ENCODE measurements at places on chromosomes 2 and 18.
A peak's percentile ranks its signal among the peaks of the same experiment; 100 is the strongest.

DNA sequence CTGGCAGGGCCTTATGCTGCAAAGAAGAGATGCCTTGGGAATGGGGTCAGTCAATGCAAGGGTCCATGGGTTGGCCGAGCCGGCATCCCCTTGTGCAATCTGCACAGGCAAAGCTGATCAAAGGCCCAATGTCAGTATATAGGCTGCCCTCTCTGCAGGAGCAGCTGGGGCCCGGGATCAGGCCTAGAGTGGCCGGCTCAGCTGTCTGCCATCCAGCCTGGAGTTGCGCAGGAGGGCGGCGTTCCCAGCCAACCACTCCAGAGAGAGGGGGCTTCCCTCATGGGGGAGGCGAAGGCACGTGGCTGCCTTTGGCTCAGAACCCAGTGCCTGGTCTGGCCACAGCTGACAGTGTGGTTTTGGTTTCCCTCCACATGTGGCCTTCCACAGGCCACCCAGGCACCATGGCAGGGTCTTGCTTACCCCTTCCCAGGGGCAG lies 3.9 kb downstream of the INPP5D start:
- no peak for DNase-seq
- no peaks in the 10 kb centered on the region for H3K36me3 ChIP-seq
- H3K4me1 ChIP-seq, result peaks cover 4% of the 10 kb centered on the region
- H3K27me3 ChIP-seq, result no peaks in the 10 kb centered on the region
- H3K27ac ChIP-seq, result no peak overlapping the region
- no peak overlapping the region for H3K4me3 ChIP-seq

DNA sequence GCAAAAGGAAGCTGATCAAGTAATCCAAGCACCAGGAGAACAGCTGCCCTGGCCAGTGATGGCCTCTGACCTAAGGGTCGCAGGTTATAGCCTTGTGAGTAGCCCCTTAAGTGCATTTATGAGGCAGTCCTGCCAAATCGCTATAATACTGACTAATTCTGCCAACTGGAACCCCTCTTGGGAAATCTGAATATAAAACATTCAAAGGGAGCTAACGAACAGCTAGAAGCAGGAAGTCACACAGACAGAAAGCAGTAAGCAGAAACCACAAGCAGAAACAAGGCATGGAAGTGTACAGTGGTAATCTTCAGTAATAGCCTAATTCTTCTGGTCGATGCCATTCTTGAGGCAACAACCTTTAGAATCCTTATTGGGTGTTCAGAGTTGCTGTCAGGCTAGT lies 521.3 kb downstream of the METTL4 start:
- H3K36me3 ChIP-seq, result no peaks in the 10 kb centered on the region
- H3K27me3 ChIP-seq, result no peaks in the 10 kb centered on the region
- H3K27ac ChIP-seq, result no peak overlapping the region
- no peaks in the 10 kb centered on the region for H3K4me1 ChIP-seq

GRCh38 chr2:120802158-120802557 lies 66.5 kb downstream of the GLI2 start:
- no peak for DNase-seq
- peaks cover 6% of the 10 kb centered on the region for H3K4me1 ChIP-seq
- H3K27ac ChIP-seq, result no peak overlapping the region
- H3K27me3 ChIP-seq, result peaks cover 3% of the 10 kb centered on the region
- no peaks in the 10 kb centered on the region for H3K36me3 ChIP-seq

DNA sequence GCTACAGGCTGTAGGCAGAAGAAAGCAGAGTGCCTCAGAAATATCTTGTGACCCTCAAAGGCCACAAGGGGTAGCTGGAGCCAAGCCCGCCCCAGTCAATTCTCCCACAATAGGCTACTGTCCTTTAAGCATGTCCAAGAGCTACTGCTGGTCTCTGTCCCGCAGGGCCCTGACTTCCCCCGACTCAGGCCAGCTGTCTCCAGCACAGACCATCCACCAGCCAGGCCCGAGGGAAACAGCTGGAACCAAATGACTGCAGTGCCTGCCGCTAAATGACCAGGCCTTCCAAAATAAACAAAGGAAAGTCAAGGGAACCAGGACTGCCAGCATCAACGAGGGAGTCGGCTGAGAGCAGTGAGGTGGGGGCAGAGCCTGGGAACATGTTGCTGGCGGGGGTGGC lies 36.7 kb downstream of the MCFD2 start:
- H3K36me3 ChIP-seq, result no peaks in the 10 kb centered on the region
- H3K4me3 ChIP-seq, result no peak overlapping the region
- no peaks in the 10 kb centered on the region for H3K27me3 ChIP-seq
- H3K4me1 ChIP-seq, result peaks cover 15% of the 10 kb centered on the region
- H3K27ac ChIP-seq, result no peak overlapping the region

GRCh38 chr2:192127434-192127833 lies 67.3 kb downstream of the TMEFF2 start:
- no peaks in the 10 kb centered on the region for H3K36me3 ChIP-seq
- peaks cover 10% of the 10 kb centered on the region for H3K4me1 ChIP-seq
- H3K4me3 ChIP-seq, result no peak overlapping the region

- no peak overlapping the region for H3K4me3 ChIP-seq
- no peaks in the 10 kb centered on the region for H3K27me3 ChIP-seq
- DNase-seq, result no peak
- no peaks in the 10 kb centered on the region for H3K36me3 ChIP-seq
- no peaks in the 10 kb centered on the region for H3K4me1 ChIP-seq
These were observed 1622.7 kb upstream of the CELF4 start for GRCh38 chr18:39188278-39188677.

- H3K4me1 ChIP-seq, result no peaks in the 10 kb centered on the region
- no peak overlapping the region for H3K27ac ChIP-seq
- H3K36me3 ChIP-seq, result no peaks in the 10 kb centered on the region
- no peaks in the 10 kb centered on the region for H3K27me3 ChIP-seq
- no peak for DNase-seq
These were observed 94.9 kb downstream of the PXDN start for GRCh38 chr2:1649103-1650084.

DNA sequence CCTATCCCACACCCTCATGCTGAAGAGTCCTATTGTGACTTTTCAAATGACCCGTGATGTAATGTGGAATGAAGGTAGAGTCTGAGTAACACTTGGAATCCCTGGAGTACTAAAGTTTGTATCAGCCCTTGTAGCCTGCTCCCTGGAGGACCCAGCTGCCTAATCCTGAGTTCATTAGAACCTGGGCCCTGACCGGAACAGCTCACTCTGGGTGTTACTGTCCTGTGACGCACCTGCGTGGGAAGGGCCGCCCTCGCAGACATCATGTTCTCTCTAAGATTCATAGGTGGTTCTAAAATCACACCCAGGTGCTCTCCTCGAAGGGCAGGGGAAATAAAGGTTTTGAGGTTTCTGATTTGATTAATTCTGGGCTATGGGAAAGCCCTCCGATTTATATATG lies 62.3 kb downstream of the NCK2 start:
- H3K4me3 ChIP-seq, result no peak overlapping the region
- no peak for DNase-seq
- no peaks in the 10 kb centered on the region for H3K36me3 ChIP-seq

DNA sequence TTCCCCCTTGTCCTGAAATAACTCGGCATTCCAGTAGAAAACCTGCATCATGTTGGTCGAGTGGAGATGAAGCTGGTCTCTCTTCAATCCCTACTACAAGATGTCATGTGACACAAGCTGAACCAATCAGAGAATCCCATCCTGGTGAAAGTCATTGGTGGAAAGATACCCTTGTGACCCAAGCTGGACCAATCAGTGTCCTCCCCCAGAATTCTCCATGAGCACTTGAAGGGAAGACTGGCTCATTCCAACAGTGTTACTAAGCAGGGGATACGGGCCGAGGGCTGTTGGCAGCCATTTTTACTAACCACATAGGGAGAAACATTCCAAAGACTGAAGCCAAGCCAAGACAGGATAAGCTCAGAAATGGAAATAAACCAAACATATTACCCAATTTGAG lies 298.3 kb downstream of the ICOS start:
- H3K36me3 ChIP-seq, result no peaks in the 10 kb centered on the region
- H3K27ac ChIP-seq, result no peak overlapping the region
- no peak overlapping the region for H3K4me3 ChIP-seq
- H3K4me1 ChIP-seq, result no peaks in the 10 kb centered on the region
- H3K27me3 ChIP-seq, result no peaks in the 10 kb centered on the region
- DNase-seq, result no peak

DNA sequence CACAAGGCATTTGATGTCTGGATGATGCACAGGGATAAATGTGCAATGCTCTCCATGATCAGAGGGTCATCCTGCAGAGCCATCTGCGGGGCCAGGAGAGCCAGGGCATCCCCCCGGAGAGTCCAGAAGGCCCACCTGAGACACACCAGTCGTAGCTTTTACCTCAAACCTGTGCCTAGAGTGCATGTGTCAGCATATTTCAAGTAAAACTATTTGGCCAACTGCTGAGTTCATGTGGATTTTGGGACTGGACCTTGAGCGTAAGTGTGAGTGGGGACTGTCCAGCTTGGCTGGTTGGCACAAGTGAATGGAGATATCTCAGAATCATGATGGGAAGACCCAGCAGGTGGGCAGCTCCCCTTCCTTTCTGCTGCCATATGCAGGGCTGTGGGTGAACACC lies 147.8 kb upstream of the TPO start:
- no peaks in the 10 kb centered on the region for H3K4me1 ChIP-seq
- H3K4me3 ChIP-seq, result no peak overlapping the region

- H3K36me3 ChIP-seq, result no peaks in the 10 kb centered on the region
- no peak for DNase-seq
- H3K4me1 ChIP-seq, result no peaks in the 10 kb centered on the region
- H3K27me3 ChIP-seq, result no peaks in the 10 kb centered on the region
These were observed 52.8 kb upstream of the IL1RL1 start for GRCh38 chr2:102258386-102259074.

- H3K36me3 ChIP-seq, result no peaks in the 10 kb centered on the region
- no peak overlapping the region for H3K27ac ChIP-seq
- no peaks in the 10 kb centered on the region for H3K4me1 ChIP-seq
- H3K4me3 ChIP-seq, result no peak overlapping the region
- H3K27me3 ChIP-seq, result no peaks in the 10 kb centered on the region
These were observed 739.4 kb upstream of the CHAC2 start for GRCh38 chr2:53028225-53028624.

- H3K27me3 ChIP-seq, result no peaks in the 10 kb centered on the region
- H3K4me1 ChIP-seq, result no peaks in the 10 kb centered on the region
- no peaks in the 10 kb centered on the region for H3K36me3 ChIP-seq
- DNase-seq, result no peak
These were observed 132.1 kb upstream of the STON1 start for GRCh38 chr2:48397846-48398245.

DNA sequence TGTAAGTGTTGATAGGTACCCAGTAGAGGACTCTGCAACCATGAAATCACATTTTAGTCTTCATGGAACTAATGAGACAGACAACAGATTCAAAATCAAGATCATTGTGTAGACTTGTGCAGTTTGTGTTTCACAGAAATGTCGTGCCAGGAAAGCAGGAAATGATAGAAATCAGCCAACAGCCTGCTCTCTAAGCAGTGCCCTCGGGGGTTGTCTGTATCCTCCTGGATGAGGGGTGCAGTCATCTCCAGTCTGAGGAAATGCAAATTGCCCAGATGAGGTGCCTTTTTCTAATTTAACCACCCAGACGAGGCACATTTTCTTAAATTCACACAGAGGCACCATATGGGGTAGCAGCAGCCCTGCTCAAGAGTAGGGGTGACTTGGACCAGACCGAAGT lies 663.1 kb downstream of the XIRP2 start:
- no peaks in the 10 kb centered on the region for H3K27me3 ChIP-seq
- no peak overlapping the region for H3K4me3 ChIP-seq
- no peaks in the 10 kb centered on the region for H3K4me1 ChIP-seq
- no peaks in the 10 kb centered on the region for H3K36me3 ChIP-seq
- H3K27ac ChIP-seq, result no peak overlapping the region
- no peak for DNase-seq

DNA sequence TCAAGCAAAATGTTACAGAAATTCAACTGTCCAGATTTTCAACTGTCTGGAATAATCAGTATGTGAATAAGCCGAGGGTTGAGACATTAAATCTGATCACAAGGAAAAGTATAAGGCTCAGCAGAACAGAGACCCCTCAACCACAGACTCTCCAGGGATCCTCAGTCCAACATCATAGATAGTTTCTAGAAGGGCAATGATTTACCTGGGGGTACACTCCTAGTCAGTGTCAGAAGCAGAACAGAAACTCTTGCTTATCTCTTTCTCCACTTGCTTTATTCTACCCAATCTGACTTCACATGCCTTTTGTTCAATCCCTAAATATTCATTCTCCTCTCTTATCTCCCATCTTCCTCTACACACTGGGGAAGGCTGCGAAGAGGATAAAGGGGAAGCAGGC lies 36.4 kb downstream of the ICOS start:
- no peak overlapping the region for H3K4me3 ChIP-seq
- no peaks in the 10 kb centered on the region for H3K27me3 ChIP-seq
- no peak overlapping the region for H3K27ac ChIP-seq
- DNase-seq, result no peak

- DNase-seq, result no peak
- H3K27ac ChIP-seq, result no peak overlapping the region
- no peaks in the 10 kb centered on the region for H3K4me1 ChIP-seq
- no peak overlapping the region for H3K4me3 ChIP-seq
- no peaks in the 10 kb centered on the region for H3K27me3 ChIP-seq
- no peaks in the 10 kb centered on the region for H3K36me3 ChIP-seq
These were observed 246.8 kb downstream of the IKZF2 start for GRCh38 chr2:212904646-212905045.

- H3K27me3 ChIP-seq, result no peaks in the 10 kb centered on the region
- DNase-seq, result no peak
- H3K36me3 ChIP-seq, result no peaks in the 10 kb centered on the region
- H3K4me1 ChIP-seq, result peaks cover 7% of the 10 kb centered on the region
- H3K27ac ChIP-seq, result no peak overlapping the region
These were observed 2.6 kb downstream of the DSC2 start for GRCh38 chr18:31099450-31100230.

GRCh38 chr2:201149064-201149820 lies 33.3 kb downstream of the CFLAR start:
- H3K27ac ChIP-seq, result peak overlapping the region; percentile 88
- H3K27me3 ChIP-seq, result no peaks in the 10 kb centered on the region
- DNase-seq, result no peak
- H3K4me3 ChIP-seq, result no peak overlapping the region

- no peak overlapping the region for H3K4me3 ChIP-seq
- no peaks in the 10 kb centered on the region for H3K27me3 ChIP-seq
- H3K27ac ChIP-seq, result peak overlapping the region; percentile 96
These were observed 14.5 kb downstream of the CLIP4 start for GRCh38 chr2:29129586-29130281.

GRCh38 chr2:16115291-16115690 lies 174.9 kb downstream of the MYCN start:
- H3K4me3 ChIP-seq, result no peak overlapping the region
- H3K4me1 ChIP-seq, result peaks cover 3% of the 10 kb centered on the region
- H3K27me3 ChIP-seq, result no peaks in the 10 kb centered on the region
- H3K36me3 ChIP-seq, result no peaks in the 10 kb centered on the region

- no peaks in the 10 kb centered on the region for H3K36me3 ChIP-seq
- peaks cover 41% of the 10 kb centered on the region for H3K4me1 ChIP-seq
- no peak overlapping the region for H3K4me3 ChIP-seq
- H3K27ac ChIP-seq, result peak overlapping the region; percentile 78
- no peaks in the 10 kb centered on the region for H3K27me3 ChIP-seq
These were observed 162.3 kb downstream of the ACKR3 start for GRCh38 chr2:236731767-236732580.

DNA sequence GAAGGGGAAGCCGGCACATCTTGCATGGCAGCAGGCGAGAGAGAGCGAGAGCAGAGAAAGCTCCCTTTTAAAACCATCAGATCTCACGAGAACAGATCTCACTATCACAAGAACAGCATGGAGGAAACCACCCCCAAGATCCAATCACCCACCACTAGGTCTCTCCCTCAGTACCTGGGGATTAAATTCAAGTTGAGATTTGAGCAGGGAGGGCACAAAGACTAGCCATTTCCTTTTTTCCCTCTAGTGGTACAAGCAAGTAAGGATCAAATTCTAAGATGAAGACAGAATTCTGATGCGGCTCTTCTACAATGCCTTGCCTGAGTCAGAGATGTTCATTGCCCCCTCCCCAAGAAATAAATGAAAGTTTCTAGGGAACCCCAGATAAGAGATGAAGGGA lies 45.6 kb upstream of the ANKRD44 start:
- DNase-seq, result no peak
- H3K4me3 ChIP-seq, result no peak overlapping the region
- H3K27me3 ChIP-seq, result no peaks in the 10 kb centered on the region
- no peaks in the 10 kb centered on the region for H3K36me3 ChIP-seq
- H3K4me1 ChIP-seq, result no peaks in the 10 kb centered on the region

All from thyroid gland (tissue), 4 donors.